ENCODE measurements at places on chromosomes 16 and 17.

DNA sequence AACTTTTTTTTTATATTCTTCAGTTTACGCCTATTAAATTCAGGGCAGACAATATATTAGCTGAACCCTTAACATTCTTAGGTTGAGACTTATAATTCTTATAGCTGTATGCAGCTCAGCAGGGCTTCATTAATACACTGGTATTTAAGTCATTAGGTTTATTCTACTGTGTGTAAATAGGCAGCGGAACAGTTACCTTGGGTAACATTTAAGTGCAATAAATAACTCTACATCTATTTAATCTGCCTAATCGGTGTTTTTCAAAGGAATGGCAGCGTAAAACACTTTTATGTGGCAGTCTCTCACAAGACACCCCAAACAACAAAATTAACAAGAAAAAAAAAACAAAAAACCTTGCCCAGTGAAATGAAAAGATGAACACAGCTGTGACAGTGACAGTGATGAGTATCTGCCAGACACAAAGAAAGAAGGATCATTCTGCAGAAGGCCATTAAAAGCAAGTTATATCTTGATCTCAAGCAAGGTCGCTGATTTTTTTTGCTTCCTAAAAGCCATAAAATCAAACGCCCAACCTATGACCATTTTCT lies 32.6 kb downstream of the KCNJ2 start:
- no peak for DNase-seq

- no peak for DNase-seq
Measured at GRCh38 chr17:640436-640835, 74.2 kb downstream of the VPS53 start.

GRCh38 chr17:47862621-47863440 lies 11.9 kb upstream of the SP6 start:
- DNase-seq: no peak

DNA sequence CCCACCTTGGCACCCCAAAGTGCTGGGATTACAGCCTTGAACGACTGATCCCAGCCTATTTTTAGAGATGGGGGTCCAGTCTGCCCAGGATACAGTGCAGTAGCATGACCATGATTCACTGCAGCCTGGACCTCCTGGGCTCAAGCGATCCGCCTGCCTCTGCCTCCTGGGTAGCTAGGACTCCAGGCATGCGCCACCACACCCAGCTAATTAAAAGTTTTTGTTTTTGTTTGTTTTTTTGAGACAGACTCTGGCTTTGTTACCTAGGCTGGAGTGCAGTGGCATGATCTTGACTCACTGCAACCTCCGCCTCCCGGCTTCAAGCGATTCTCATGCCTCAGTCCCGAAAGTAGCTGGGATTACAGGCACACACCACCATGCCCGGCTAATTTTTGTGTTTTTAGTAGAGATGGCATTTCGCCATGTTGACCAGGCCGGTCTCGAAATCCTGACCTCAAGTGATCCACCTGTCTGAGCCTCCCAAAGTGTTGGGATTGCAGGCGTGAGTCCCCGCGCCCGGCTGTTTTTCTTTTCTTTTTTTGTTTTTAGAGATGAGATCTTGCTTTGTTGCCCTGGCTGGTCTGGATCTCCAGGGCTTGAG lies 2.3 kb upstream of the PAFAH1B1 start:
- no peak for DNase-seq

DNA sequence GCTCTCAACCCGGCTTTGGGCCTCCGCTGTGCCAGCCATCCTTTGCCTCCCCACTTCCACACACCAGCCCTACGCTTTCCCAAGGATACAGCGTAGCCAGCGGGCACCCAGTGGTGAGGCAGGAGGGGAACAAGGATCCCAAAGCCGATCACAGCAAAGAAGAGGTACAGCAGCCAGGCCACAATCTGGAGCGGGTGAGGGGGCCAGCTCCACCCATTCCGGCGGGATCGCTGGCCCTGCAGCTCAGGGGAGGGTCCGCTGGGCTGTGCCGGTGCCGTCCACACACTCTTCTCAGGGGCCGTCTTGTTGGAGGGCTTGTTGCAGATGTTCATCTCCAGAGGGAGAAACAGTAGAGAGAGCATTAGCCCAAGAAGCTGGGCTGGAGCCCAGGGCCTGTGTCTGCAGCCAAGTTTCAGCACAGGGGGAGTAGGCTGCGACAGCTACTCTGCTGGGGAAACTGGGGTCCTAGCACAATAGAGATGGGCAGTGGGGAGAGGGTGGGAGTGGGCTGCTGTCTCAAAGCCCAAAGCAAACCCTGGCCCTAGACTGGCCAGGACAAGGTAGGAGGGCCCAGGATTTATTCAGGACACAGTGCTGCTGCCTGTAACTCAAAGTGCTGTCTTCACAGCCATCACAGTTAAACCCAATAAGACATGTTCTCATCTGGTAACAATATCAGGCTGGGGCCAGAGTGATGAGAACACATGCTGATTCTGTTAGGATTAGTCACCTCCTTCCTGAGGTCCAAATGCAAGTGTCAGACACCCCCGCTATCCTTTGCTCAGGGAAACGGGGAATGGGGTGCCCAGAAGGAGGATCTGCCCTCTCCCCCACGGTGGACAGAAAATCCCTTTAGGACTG lies 9.9 kb downstream of the ZDHHC1 start:
- no peak for DNase-seq

DNA sequence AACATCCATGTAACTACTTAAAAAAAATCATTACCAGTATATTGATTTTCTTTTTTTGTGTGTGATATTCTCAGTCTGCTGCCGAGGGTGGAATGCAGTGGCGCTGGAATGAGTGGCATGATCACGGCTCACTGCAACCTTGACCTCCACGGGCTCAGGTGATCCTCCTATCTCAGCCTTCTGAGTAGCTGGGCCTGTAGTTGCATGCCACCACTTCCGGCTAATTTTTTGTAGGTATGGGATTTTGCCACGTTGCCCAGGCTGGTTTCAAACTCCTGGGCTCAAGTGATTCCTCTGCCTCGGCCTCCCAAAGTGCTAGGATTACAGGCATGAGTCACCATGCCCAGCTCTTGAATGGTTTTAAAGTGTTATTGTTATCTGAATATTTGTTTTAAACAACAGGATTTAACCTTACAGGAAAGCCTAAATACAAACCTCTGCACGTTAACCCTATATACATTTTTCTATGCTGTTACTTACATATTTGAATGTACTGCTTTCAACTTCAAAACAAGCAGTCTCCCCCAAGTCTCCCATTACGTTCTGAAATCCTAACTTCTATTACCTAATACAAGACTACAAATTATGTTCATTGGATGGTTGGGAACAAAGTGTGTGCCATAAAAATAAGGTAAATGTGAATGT lies 61.7 kb downstream of the KPNA2 start:
- DNase-seq: no peak

- DNase-seq: no peak
Measured at GRCh38 chr16:58318391-58318790, 23.6 kb upstream of the PRSS54 start.

GRCh38 chr17:77887464-77888241 lies 70.8 kb upstream of the TNRC6C start:
- peak; percentile 73 for DNase-seq

- DNase-seq: no peak
Measured at GRCh38 chr16:4327386-4328045, 11.6 kb downstream of the GLIS2 start.

- no peak for DNase-seq
Measured at GRCh38 chr16:3570420-3571062, 6.7 kb downstream of the NLRC3 start.

- no peak for DNase-seq
Measured at GRCh38 chr17:731644-732066, 741 bp upstream of the TLCD3A start.

GRCh38 chr16:85652431-85653221 lies 36.1 kb downstream of the GINS2 start:
- DNase-seq: peak; percentile 74

GRCh38 chr17:5282642-5283217 lies 646 bp downstream of the RABEP1 start:
- no peak for DNase-seq

DNA sequence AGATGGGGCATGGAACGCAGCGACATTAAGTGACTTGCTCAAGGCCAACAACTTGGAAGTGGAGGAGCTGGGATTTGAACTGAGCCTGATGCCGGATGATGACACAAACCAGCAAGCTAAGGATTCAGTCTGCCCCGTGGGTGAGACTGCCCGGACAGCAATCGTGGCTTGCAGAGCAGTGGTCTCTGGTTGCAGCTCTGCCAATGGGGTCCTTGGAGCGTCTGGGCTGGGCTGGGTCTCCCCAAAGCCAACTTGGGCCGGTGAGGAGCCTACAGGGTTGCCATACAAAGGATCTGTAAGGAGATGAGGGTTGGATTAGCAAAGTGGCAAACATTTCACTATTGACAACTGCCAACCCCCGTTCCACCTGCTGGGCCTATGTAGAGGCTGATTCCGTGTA lies 2.6 kb upstream of the CRISPLD2 start:
- no peak for DNase-seq

DNA sequence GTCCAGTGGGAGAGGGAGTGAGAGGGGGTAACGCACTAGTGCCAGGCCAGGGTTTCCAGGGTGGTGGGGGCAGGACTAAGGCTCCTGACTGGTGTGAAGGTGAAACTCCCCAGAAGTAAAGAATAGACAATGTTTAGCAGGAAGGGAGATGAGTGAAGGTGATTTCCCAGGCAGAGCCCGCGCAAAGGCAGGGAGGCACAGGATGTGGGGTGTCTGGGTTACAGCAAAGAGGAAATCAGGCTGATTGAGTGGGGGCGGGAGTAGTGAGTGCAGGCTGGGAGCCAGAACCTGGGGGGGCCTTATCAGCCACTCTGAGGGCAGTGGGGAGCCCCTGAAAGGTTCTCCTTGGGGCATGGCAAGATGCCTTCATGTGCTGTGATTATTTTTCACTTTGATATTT lies 167.5 kb downstream of the UTP18 start:
- DNase-seq: no peak

Measured in dorsolateral prefrontal cortex (tissue), 122 donors.